A172 (cell line): ENCODE measurements at places on chromosomes 1 and 21. TPM values are rescaled to one million over a fixed set of nuclear protein-coding genes. Genes with fewer than 3 reads are reported as not detected.

GRCh38 chr1:10617318-10617717 lies 142.6 kb downstream of the PEX14 start:
- DNase-seq = no peak

The NHLH1 gene
- total RNA-seq = not detected in 2 replicates

GRCh38 chr1:28885977-28886730 lies 28.2 kb upstream of the EPB41 start:
- no peak for DNase-seq

GRCh38 chr1:20197329-20197791 lies 11.0 kb upstream of the PLA2G2C start:
- DNase-seq = no peak
